NCI-H2081 treated with DMSO at 0.1 percent for 48 hours (cell line): ENCODE measurements at places on chromosomes 6 and 20.

- no peak for DNase-seq
Observed at GRCh38 chr6:158266131-158266530, 46.1 kb upstream of the TULP4 start.

DNA sequence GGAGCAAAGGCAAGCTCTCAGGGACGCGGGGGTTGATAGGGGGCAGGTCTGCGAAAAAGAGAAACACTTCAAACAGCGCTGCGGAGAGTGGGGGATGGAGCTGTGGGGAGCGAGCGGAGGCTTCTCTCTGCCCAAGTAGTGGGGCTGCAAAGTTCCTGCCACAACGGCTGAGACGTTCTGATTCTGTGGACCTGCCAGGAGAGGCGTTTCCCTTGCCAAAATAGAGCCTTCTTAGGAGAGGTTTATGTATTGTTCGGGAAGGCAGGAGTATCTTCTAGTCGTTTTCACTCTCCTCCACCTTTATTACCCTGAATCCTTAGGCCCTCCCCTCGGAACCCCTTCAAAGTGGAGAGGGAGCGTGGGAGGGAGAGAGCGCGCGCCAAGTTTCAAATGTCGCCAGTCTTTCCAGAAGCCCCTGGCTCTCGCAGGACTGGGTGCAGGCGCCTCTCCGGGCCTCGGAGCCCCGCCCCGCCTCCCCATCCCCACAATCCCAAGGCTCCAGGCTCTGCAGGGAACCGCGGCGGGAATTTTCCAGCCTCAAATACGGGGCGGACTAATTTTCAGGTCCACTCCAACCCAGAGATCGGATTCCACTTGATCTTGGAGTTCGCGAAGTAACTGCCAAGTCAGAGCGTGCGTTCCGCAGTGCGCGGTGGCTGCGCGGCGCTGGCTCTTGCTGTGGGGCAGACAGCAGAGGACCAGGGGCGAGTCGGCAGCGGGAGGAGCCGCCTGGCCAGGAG is 10.0 kb upstream of the POU3F2 start:
- no peak for DNase-seq

DNA sequence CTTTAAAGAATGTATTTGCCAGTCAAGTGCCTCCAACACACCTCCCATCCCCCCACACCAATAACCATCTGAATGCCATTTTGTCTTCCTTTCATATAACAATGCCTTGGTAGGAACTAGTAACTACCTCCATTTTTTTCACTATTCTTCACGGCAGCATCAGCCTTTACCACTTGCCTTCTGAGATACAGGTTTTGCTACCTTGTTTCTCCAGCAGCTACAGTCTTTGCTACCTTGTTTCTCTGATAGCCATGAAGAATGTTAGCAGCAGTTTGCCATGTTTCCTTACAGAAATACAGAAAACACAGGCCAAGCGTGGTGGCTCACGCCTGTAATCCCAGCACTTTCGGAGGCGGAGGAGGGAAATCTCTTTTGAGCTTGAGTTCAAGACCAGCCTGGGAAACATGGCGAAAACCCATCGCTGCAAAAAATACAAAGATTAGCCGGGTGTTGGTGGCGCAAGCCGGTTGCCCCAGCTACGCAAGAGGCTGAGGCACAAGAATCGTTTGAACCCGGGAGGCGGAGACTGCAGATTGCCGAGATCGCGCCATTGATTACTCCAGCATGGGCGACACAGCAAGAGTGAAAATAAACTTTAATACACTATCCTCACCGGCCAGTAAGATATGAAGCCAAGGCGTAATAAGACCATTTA is 100.9 kb downstream of the HFE start:
- no peak for DNase-seq

- DNase-seq: no peak
Observed at GRCh38 chr6:168249746-168250145, 69.8 kb downstream of the DACT2 start.

- DNase-seq: no peak
Observed at GRCh38 chr6:102679865-102680264, 1286.4 kb downstream of the GRIK2 start.

- no peak for DNase-seq
Observed at GRCh38 chr6:93389192-93389591, 30.2 kb downstream of the EPHA7 start.

- DNase-seq: no peak
Observed at GRCh38 chr6:168582571-168582981, 141.6 kb downstream of the SMOC2 start.

DNA sequence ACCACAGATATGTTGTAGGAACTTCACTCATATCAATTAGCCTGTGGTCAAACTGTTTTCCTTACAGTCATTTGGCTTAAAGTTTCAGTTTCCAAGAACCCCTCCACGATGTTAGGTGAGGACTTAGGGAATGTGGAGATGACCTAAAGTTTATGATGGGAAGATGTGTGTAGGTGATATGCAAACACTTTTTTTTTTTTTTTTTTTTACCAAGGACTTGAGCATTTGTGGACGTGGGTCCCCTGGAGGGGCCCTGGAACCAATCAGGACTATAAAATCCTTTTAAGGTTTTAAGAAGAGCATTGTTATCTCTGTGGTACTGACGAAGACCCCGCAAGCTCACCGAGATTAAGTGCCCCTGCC is 478 bp upstream of the MTHFD1L start:
- DNase-seq: no peak

DNA sequence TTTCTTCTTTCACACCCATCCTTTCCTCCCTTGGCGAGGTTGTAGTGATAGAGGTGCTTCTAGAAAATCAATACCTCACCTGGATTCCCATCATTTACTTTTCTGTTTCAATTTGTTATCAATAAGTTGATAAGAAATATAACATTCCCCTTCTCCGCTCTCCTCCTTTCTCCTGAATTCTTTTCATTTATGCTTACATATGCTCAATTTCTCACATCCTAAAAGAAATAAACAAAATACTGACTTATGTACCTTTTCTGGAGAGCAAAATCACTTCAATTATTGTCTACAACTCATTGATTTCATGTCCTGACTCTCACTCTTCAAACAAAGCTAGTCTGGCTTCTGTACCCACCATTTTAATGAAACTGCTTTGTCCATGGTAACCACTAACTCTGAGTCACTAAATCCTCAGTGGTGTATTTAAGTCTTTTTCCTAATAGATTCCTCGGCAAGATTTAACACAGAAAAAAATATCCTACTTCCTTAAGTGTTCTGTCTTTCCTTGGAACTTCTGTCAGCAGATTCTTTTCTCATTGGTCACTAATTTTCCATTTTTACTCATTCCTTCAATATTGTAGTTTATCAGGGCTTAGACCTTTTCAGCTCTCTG is 289.6 kb downstream of the RFPL4B start:
- no peak for DNase-seq

DNA sequence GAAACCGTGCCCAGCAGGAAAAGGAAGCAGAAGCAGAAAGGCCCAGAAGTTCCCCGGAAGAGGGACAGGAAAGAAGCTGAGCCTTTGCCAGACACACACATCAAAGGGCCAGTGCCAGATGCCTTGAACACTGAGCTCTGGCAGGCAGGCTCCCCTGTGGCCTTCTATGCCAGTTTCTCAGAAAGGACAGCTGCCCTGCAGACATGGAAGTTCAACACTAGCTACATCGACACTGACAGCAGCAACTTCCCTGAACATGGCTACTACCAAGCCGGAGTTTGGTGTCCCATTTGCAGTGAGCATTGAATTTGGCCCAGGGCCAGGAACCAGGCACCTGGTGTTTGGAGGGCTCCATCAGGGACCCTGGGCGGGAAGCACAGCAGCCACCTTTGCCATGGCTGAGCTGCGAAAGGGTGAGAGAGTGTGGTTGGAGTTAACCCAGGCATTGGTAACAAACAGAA is 8.0 kb upstream of the RAET1E start:
- no peak for DNase-seq

DNA sequence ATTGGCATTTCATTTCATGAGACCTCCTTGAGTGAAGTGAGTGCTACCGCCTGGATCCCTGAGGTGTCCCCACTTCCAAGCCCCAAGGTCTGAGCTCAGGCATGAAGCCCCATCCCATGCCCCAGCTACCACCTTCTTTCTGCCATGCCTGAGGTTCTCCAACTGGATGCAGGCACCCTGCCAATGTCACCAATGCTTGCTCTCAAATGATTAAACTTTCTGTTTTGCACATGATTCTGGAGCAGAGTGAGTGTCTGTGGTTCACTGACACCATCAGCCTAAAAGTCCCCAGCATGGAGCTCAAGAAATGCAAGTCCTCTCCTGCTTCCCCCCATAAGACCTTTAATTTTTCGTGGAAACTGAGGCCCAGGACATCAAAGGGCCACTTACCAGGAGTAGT is 43.7 kb upstream of the BPIFA2 start:
- DNase-seq: no peak

GRCh38 chr6:36128073-36128472 is 2.2 kb upstream of the MAPK13 start:
- no peak for DNase-seq

GRCh38 chr20:57831993-57832585 is 122.3 kb upstream of the PMEPA1 start:
- DNase-seq: no peak

DNA sequence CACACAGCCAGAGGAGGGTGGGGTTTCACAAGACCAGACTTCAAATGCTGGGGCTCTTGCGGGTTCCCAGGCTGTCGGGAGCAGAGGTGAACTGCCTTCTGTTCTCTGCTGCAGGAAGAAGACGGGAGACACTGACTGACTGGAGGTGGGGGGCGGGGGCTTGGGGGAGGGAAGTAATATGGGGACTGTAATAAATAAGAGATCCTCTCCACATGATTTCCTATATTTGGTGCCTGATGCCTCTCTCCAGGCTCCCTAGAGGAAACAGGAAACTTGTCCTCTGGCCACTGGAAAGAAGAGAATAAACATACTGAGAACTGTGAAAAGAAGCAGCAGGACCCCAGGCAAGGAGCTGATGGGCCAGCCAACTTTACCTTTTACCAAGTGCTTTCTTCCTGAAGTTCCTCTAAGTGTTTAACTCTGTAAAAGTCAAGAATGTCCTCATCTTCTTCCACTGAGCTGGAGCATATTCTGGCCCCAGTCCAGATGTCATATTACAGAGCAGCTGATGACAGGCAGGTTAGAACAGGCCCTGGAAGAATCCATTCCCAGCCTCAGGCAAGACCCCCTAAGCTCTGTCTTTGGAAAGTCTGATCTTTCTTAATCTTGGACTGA is 33.2 kb upstream of the ADGRF5 start:
- DNase-seq: no peak

- DNase-seq: no peak
Observed at GRCh38 chr6:100998111-100998510, 117.0 kb upstream of the ASCC3 start.

DNA sequence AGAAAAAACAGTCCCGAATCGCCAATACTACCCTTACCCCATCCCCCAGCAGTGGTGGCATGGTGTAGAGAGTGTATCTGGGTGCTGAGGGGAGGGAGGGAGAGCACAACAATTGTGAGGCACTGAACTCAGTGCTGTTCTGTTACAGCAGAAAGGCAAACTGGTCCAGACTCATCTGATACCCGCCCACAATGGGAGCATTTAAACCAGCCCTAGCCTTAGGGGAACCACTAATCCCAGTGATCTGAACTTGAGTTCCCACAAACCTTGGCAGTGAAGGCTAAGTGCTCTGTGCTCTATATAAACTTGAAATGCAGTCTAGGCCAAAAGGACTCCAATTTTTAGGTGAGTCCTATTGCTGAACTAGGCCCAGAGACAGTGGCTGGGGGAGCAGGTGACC is 666.4 kb upstream of the PTCHD4 start:
- DNase-seq: no peak

- no peak for DNase-seq
Observed at GRCh38 chr6:155031091-155031490, 36.0 kb downstream of the TIAM2 start.

DNA sequence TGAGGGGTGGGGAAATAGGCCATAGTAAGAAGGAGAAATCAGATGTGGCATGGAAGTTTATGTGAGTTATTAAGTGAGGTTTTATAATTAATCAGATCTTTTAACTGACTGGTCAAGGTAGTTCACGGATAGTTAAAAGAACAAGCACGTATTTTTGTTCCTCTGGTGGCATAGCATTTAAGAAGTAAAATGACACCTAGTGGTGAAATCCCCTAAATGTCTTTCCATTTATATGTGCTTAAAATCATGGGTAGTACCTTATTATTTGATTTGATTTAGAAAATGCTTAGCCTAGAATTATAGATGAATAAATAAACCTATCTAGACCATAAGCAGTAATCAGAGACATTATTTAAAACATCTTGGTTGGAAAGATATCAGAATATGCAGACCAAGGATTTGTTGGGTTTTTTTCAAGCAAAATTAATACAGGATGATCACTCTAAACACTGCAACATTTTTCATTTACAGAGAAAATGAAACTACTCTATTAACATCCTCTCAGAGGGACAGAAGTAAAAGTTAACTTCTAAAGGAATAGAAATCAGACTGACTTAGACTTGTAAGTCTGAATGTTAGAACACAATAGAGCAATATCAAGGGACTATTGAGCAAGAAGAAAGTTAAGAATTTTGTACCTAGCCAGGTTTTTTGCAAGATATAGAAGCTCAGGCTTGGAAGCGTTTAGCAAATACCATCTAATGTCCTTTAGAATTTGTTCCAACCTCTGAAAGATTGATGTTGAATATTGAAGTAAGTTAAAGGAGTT is 81.1 kb downstream of the STXBP5 start:
- DNase-seq: peak; percentile 10

- DNase-seq: no peak
Observed at GRCh38 chr20:62804627-62805154, at the start of gene OGFR. OGFR (plus strand) TSS chr20:62804835; CDS start chr20:62804860, 25 bp downstream.

DNA sequence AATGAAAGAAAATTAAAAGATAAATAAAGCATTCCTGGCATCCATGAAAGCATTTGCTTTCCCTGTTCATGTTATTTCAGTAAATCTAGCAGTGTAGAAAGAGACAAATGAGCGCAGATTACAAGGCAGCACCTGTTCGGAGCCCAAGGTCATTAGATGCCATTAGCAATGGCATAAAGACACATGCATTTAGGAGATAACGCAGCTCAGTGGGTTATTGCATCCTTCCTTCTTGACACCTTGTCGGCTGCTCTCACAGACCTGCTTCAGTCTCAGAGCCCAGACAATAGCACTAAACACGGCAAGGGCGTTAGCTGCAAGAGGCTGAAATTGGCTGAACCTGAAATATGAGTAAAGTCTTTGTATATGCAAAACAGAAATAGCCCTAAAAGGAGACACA is 140.3 kb downstream of the ATXN1 start:
- no peak for DNase-seq

GRCh38 chr20:45029884-45030283 is 63.6 kb downstream of the STK4 start:
- no peak for DNase-seq

GRCh38 chr6:117498159-117498558 is 15.7 kb downstream of the DCBLD1 start:
- no peak for DNase-seq

- no peak for DNase-seq
Observed at GRCh38 chr20:58982406-58983114, 1.5 kb downstream of the NELFCD start.
